Activated CD8-positive, alpha-beta T cell treated with anti-CD3 and anti-CD28 coated beads, Interleukin-2, amount 10 ng/mL, durations not matched to agents 7 days and 5 days (primary cell): ENCODE measurements at places on chromosomes 12 and 14. TPM values are rescaled to one million over a fixed set of nuclear protein-coding genes. Genes with fewer than 3 reads are reported as not detected.
A peak's percentile ranks its signal among the peaks of the same experiment; 100 is the strongest.

KRT75 gene
- not detected for total RNA-seq

RNASE3 gene
- not detected for total RNA-seq

OTOGL gene
- total RNA-seq: not detected

DNA sequence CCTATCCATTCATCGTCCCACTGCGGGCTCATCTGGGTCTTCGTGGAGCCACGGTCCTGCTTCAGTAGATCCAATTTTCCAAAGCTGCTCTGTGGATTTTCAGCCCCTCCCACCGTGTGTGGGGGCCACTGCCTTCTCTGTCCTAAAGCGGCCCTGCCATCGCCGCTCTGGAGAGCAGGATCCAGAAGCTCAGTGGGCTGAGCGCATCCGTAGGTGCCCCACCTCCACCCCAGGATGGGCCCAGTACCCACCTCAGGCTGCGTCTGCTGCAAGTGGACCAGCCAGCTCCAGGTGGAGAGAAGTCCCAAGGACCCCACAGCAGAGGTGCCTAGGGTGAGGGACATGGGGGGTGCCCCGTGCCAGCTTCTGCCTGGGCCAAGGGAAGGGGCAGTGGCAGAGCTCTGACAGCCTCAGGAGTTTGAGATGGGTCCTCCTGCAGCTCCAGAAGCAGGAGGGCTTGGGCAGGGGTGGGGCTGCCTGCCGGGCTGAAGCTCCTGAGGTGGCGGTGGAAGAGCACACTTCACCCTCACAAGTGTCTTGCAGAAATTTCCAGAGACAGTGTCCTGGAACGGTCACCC lies 148.1 kb upstream of the C14orf180 start:
- DNase-seq: peak; percentile 11

DNA sequence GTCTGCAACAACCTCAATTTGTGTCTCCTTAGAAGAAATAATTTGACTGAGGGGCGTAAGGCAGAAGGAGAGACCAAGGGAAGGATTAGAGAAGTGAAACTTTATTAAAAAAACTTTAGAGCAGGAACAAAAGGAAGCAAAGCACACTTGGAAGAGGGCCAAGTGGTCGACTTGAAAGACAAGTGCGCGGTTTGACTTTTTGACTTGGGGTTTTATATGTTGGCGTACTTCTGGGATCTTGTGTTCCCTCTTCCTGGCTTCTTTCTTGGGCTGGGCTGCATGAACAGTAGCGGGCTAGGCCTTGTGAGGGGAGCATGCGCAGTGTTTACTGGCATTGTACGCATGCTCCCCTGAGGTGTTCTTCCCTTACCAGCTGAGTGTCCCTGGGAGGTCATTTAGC lies 369.3 kb upstream of the DCN start:
- DNase-seq: no peak

DNA sequence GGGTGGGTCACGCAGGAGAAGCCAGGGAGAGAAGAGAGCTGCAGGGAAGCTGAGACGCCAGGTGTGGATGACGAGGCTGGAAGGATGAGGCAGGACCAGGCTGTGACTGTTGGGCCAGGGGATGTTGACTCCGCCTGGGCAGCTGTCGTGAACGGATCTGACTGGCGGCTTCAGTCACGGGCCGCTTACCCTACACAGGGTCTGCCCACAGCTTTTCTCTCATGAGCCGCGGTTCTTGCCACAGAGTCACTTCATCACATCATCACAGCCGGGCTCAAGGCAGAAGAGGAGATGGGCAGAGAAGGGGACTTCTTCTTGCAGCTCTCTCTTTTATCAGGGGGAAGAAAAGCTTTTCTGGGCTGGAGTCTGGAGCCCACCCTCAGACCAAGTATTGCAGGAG lies 7.7 kb downstream of the CLBA1 start:
- no peak for DNase-seq

GRCh38 chr12:80954857-80955520 lies 17.3 kb upstream of the LIN7A start:
- no peak for DNase-seq

DNA sequence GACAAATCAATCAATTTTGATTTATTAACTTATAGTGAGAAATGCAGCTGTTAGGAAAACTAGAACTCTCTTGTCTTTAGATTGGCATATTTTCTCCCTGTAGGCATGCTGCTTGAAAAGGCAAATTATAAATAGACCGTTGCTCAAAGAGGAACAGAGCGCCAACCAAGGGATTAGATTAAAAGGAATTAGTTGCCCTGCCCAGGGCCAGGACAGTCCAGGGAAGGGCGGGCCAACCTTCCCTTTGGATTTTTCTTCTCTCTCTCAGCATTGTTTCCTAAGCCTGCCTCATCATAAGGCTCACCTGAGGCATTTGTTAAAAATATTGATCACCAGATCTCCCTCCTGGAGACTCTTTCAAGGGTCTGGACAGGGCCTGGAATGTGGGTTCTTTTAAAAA lies 8.6 kb downstream of the CIPC start:
- no peak for DNase-seq

DNA sequence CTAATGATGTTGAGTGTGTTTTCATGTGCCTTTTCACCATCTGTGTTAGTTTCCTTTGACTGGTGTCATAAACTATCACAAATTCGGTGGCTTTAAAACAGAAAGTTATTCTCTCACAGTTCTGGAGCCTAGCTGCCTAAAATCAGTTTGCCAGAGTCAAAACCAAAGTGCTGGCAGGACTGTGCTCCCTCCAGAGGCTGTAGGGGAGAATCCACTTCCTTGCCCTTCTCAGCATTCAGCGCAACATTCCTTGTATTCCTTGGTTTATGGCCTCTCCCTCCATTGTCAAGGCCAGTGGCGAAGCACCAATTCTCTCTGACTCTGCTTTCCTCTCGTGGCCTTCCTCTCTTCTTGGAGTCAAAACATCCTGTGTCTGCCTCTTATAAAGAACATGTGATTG lies 174.2 kb upstream of the PDE3A start:
- no peak for DNase-seq

GRCh38 chr12:96501908-96502307 lies 12.5 kb downstream of the CFAP54 start:
- DNase-seq: no peak

- no peak for DNase-seq
Observed at GRCh38 chr14:28571636-28572035, 195.0 kb upstream of the FOXG1 start.

DNA sequence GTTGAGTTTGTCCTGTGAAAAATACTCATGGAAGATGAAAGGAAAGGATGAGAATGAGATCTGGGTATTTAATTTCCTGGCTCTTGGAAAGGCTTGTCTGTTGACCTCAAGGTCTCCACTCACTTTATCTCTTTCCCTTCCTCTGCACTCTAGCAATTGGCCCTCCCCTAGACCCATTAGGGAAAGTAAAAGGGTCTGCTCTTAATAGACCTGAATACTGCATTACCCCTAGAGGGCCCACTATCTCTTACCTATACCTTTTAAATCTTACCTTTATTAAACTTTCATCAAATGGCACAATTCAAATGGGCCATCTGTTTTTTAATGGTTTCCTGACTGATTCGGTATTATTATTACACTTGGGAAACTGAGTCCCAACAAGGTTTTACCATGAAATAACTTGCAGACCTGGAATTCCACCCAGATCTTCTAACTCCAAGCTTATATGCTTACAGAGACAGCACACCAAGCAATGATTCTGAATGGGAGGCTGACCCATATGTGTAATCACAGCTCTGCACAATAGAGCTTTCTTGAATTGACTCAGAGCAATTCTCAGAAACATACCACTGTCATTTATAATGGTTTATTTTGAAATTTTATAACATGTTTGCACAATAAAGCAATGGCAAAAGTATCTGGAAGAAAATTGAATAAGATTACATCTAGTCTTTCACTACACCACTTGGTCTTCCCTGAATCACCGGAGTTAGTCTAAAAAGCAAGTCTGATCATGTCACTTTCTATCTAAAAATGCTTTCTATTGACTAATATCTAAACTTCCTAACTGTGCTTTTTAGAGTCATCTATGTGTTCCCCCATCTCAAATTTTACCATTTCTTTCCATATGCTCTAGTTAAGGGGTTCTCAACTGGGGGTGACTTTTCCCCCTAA lies 618.5 kb downstream of the NRXN3 start:
- DNase-seq: no peak

GRCh38 chr12:2856051-2856450 lies 788 bp downstream of the TEX52 start:
- DNase-seq: no peak

DNA sequence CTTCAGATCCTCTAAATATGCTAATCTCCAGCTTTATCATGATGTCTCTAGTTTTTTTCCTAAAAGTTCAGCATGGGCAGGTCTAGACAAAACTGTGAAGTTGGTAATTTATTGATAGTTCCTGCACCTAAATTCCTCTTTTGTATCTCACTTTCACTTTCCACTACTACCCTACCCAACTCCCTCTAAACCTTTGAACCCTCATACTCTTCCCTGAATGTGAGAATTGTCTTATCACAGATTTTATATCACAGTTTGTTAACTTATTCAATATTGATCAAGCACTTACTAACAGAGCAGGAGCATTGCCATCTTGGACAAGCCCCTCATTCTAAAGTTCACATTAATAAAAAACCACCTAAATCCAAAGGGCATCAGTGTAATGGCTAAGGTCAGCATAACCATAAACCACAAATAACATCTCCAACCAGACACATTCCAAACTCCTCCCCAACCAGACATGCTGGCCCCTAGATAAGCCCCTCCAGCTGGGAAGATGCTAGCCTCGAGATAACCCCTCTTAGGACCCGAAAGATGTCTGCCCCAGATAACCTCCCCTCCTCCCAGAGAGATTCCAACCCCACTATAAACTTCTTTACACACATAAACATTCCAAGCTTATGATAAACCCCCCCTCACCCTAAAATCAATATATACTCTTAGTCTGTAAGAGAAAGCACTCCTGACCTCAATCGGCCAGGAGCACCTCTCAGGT lies 78.7 kb downstream of the FSCB start:
- DNase-seq: no peak
